ENCODE measurements at places on chromosomes 1 and 21.

DNA sequence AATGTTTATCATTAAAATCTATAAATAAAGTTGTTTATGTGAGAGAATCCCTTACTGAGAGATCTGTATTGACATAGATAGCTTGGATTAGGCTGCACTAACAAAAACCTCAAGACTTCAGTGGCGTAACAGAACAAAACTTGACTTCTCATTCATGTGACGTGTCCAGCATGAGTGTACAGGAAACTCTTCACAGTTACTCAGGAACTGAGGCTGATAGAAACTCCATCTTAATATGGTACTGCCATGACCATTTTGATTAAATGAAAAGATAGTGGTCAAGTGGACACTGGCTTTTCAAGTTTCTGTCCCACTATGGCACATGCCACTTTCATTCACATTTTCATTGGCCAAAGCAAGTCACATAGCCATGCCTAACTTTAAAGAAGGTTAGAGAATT, 3.7 kb downstream of the ST3GAL3 start:
- DNase-seq = no peak

- no peak for DNase-seq
These were observed 81.7 kb upstream of the ADAM30 start for GRCh38 chr1:119978018-119978505.

- no peak for DNase-seq
These were observed 18.2 kb downstream of the SAMD13 start for GRCh38 chr1:84319662-84320061.

DNA sequence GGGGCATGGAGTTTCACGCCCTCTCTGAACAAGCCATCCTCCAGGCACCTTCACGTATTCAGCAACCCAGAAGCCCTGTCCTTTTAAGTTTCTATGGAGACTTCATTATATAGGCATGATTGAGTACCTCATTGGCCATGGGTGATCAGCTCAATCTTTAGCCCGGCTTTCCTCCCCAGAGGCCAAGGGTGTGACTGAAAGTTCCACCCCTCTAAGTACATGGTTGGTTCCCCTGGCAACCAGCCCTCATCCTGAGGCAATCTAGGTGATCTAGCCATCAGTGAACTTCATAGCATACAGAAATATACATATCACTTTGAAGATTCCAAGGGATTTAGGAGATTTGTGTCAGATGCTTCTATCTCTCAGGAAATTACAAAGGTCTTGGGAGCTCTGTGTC, 21.3 kb upstream of the DHX9 start:
- DNase-seq = no peak

GRCh38 chr1:168688644-168689326, 40.2 kb downstream of the DPT start:
- no peak for DNase-seq

Measured in vagina (tissue), 2 donors.